ENCODE measurements at places on chromosomes 2 and 18. TPM values are rescaled to one million over a fixed set of nuclear protein-coding genes. Genes with fewer than 3 reads are reported as not detected.
A peak's percentile ranks its signal among the peaks of the same experiment; 100 is the strongest.

DNA sequence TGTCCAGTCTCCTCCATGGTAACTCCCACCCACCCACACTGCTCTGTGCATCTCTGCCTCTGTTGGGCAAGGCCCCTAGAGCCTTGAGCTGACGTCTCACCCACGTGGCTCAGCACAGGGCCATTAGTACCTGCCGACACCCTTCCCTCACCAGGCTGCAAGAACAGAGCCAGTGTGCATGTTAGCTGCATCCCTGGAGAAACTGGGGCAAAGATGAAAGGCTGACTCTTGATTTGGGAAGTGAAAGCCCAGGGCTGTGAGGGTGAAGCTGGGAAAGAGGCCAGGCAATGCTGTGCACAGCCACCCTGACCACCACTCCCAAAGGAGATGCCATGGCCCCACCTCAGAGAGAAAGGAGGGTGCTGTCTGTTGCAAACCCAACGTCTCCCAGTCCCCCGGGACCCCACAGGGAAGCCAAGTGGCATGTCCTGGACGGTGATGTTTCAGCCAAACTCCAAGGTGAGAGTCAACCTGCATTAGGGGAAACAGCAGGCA, 20.0 kb upstream of the HPCAL1 start:
- DNase-seq = no peak

DNA sequence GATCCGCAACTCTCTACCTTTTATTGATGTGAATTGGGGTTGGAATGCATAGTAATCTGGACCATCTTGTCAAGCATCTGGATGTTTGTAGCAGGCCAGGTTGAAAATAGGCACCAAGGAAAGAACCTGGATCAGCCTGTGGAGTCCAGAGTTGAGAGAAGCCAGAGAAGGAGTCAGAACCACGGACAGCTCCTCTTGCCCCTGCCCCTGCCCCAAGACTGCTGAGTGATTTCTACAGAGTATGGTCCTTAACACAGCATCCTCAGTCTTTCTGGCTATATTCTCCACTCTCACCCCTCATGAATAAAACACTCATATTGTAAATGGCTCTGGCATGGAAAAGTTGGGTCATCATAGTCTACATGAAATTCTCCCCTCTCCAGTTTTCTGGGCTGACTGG, 154.6 kb downstream of the LOXHD1 start:
- no peak for DNase-seq

The SLC14A1 gene
- 8.2 TPM for polyA plus RNA-seq

The SLC9A4 gene
- polyA plus RNA-seq = not detected

The UNC80 gene
- polyA plus RNA-seq = not detected

The ALKAL2 gene
- 0.35 TPM for polyA plus RNA-seq

The KIAA2012 gene
- polyA plus RNA-seq = not detected

DNA sequence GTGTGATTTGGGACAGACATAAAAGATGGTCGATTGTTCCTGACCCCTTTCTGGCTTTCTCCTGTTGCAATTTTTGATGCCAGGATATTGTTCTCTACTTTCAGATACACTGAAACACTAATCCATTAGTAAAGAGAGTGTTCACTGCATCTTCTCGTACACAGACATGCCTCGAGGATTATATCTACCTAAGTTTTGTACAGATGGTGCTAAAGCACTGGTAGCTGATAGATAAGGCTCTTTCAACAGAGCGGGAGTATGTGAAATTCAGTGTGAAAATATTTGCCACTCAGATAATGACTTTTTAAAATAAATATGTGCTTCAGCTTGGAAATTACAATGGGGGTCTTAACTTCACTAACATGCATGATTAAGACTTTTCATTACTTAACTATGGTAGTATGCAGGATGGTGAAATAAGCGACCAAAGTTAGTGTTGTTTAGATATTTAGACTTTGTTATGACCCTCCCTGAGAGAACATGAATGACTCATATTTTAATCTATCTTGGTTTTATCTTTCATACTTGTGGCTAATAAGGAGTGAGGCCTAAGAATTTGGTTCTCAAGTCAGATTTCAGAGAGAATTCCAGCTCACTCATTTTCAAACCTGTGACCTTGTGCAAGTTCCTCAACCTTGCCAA, 474.9 kb downstream of the NRXN1 start:
- no peak for DNase-seq

DNA sequence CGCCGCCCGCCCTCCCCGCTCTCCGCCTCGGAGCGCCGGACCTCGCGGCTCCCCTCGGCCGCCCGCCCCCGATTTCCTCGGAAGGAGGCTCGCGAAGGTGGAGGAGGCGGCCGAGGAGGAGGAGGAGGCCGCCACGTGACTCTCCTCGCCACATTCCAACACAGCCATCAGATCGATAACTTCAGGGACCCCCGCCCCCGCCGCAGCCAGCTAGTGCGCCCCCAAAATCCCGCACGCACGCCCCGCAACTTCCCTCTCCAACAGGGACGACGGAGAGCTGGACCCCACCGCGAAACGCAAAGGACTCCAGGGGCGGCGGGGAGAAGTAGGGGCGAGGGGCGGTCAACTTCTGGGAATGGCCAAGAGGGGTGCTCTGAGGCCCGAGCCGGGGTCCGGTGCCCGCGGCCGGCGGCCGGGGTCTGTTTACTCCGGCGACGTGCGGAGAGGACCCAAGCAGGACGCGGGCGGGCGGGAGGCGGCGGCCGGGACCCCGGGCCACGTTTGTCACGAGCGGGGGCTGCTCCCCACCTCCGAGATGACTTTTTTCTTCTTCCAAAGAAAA, 2.0 kb downstream of the ZNF521 start:
- peak; percentile 42 for DNase-seq

- DNase-seq = no peak
Measured at GRCh38 chr2:161379740-161380139, 36.4 kb upstream of the TBR1 start.

- DNase-seq = no peak
Measured at GRCh38 chr2:63378589-63378988, 209.7 kb downstream of the WDPCP start.

GRCh38 chr2:62381656-62382055, 124.3 kb downstream of the TMEM17 start:
- no peak for DNase-seq

The HSPD1 gene
- 188 TPM for polyA plus RNA-seq

All from psoas muscle (tissue), 8 donors.